ENCODE measurements at places on chromosomes 12 and 14.

DNA sequence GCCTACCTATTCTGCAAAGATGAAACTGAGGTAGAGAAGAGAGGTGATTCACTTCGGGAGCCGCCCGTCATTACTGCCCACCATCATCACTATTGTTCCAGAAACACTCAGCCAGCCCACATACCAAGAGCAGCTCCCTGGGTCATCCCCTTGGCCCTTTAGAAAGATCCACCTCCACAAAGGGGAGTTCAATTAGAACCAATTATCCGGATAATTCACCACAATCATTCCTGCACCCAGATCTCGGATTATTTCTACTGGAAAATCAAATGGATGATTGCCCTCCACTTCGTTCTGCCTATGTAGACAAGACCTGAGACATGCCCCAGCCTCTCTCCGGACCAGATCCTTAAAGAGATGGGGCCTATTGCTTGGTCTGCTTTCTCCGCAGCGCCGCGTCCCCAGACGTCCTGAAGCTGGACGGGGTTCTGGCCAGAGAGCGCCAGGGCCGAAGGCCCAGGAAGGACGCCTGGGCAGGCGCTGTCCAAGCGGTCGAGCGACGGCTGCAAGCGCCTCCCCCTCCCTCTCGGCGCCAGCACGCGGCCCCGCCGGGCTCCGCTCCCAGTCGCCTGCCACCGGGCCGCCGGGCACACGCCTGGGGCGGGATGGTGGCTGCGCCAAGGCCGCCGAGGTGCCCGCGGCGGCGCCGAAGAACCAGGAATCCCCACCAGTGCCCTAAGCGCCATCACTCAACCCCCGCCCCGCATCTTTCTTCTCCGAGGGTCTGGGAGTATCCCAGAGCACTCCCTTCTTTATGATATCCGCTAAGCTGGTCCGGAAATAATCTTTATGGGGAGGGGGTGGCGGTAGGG, 1.3 kb upstream of the ASCL1 start:
- DNase-seq, result no peak

- DNase-seq, result no peak
Measured at GRCh38 chr14:62691647-62692489, 353.4 kb downstream of the KCNH5 start.

- DNase-seq, result no peak
Measured at GRCh38 chr12:106831699-106832098, 57.2 kb downstream of the RIC8B start.

DNA sequence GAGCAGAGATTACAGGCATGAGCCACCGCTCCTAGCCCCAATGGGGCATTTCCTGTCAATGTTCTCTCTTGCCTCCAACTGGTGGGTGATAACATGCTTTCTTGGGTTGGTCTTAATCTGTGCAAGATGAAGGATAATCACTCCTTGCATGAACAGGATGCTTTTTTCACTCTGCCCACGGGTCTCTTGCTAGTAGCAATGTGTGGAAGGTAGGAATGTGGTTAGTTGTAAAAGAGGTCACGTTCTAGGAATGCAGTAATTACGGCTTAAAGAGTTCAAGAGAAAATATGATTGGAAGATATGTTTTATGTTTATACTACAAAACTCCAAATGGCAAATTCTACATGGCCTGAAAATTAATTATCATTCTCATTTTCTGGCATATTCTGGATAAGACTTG, 10.5 kb downstream of the RNASE10 start:
- DNase-seq, result no peak

DNA sequence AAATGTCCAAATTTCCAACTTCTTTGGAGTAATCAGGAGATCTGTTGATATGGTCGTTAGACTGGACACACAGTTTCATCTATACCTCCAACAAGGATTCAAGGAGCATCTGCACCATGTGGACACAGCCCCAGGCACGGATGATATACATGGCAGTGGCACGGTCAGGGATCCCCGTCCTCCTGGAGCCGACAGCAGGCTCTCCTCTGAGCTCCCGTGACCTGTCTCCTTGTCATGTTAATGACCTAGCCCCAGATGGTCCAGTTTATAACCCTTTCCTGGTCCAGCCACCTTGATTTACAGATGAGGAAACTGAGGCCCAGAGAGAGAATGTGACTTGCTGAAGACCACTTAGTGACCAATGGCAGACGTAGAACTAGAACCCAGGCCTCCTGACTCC, 16.5 kb upstream of the SERPINA4 start:
- DNase-seq, result no peak

- no peak for DNase-seq
Measured at GRCh38 chr12:107929436-107929835, 154.9 kb downstream of the ASCL4 start.

DNA sequence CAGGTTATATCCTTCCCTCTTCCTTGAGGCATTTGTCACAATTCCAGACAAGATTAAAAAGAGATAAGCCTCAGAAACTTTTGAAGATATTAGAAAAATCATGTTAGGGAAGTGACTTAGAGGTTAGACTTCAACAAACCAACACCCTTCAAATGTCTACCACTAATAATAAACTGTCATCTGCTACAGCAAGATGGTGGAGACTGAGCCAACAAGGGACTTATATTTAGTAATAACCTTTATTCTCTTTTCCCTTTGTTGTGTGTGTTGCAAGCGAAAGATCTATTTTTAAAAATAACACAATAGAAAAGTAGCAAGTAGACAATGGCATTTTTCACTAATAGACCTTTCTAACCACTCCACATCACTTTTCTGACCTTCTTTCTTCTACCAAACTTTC, 28.6 kb downstream of the PRICKLE1 start:
- no peak for DNase-seq

DNA sequence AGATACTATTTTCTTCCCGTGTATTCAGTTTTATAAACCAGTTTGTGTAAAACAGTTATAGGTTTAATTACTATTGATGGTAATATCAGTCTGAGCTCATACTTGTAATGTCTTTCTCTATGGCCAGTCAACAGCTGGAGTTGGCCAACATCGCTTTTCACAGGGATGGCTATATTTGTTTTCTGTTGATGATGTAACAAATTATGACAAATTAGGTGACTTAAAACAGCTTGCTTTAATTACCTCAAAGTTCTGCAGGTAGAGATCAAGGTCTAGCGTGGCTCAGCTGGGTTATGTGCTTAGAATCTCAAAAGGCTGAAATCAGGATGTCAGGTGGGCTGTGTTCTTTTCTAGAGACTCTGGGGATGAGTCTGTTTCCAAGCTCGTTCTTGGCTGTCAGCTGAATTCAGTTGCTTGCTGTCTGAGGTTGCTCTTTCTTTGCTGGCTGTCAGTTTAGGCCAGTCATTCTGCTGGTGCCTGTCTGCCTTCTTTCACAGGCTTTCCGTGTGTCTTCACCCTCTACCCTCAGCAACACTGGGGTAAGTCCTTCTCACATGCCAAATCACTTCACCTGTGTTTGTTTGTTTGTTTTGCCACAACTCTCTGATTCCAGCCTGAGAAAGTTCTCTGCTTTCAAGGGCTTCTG, 370.2 kb upstream of the E2F7 start:
- no peak for DNase-seq

GRCh38 chr14:91005716-91006115, 54.7 kb downstream of the RPS6KA5 start:
- no peak for DNase-seq

- DNase-seq, result no peak
Measured at GRCh38 chr14:74942181-74942580, 13.2 kb downstream of the PGF start.
